Activated T-helper 1 cell treated with anti-CD3 and anti-CD28 coated beads, Interleukin-2, amount 50 U/mL, for 16 hours (primary cell): ENCODE measurements at places on chromosomes 2 and 18.

DNA sequence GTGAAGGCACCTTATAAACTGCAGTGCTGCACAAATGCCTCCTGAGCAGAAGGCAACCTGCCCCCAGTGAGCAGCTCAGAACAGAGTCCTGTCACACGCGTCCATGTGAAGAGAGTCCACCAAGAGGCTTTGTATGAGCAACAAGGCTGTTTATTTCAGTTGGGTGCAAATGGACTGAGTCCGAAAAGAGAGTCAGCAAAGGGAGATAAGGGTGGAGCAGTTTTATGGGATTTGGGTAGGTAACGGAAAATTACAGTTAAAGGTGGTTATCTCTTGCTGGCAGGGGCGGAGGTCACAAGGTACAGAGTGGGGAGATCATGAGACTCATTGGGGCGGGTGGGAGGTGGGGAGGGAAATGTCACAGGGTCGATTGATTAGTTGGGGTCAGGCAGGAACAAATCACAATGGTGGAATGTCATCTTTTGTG, 53.4 kb upstream of the RALBP1 start:
- no peak for DNase-seq

DNA sequence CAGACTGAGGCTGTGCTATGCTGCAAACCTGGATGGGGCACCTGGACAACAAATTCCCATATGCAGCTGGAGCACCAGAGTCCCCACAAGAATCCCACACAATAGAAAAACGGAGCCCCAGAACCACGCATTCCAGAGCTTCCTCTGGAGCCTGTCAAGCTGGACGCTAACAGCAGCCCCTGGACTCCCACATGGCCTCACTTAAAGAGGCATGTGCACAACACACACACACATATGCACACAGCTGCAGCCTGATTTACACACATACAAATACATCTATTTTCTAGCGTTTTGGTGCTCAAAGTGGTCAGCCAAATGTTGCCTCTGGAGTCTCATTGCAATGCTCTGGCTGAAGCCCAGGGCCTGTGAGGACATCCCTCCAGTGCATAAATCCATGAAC, 632.7 kb upstream of the ID2 start:
- no peak for DNase-seq

- no peak for DNase-seq
Measured at GRCh38 chr18:45122506-45122905, 441.8 kb downstream of the SETBP1 start.

- DNase-seq: no peak
Measured at GRCh38 chr18:27411911-27412310, 226.8 kb upstream of the CHST9 start.

GRCh38 chr2:70923378-70924015, 12.2 kb upstream of the ATP6V1B1 start:
- DNase-seq: no peak

DNA sequence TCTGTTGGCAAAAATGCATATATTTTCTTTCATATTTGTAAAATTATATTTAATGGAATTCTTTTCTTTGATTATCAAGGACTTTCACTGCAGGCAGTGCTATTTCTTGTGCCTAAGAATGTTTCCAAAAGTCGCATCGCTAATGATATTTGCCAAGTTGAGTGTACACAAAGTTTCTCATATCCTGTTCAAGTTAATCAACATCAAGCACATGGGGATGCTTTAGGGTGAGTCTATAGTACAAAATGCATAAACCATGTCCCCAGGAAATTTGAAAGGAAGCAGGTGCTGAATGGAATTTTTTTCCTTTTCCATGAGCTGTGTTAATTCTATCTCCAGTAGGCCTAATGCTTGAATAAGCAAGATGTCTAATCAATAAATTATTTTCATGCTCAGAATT, 129.7 kb downstream of the GALNT1 start:
- no peak for DNase-seq

GRCh38 chr2:197174539-197175094, 136.0 kb downstream of the ANKRD44 start:
- DNase-seq: no peak

- DNase-seq: no peak
Measured at GRCh38 chr2:85791704-85792565, 38.1 kb downstream of the ATOH8 start.

- no peak for DNase-seq
Measured at GRCh38 chr2:164621764-164622105, 453 bp upstream of the GRB14 start.

DNA sequence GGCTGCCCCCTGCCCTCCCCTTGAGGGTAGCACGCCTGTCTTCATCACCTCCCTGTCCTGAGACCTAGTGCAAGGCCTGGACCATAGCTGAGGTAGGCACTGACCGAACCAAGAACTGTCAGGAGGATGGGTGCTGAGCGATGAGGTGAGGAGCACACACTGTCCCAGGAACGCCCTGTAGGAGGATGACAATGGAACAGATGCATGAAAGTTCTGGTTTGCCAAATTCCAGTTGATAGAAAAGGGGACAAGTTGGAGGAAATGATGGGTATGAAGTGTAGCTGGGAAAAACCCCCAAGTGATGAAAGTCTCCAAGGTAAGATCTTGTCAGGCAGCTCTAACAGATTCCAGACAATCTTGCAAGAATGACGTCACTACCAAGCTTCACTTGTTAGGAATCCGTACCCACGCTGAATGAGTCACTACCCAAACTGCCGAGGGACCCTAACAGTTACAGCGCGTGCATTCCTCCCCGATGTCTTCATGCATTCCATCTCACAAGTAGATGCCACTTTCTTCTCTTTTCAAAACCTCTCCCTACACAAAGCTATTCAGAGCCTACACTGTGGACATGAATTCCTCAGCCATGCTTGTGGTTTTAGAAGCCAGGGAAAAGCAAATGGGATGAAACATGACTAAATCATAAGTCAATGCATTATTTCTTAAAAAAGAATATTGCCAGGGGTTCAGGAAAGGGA, 27.6 kb downstream of the MRPL33 start:
- no peak for DNase-seq

DNA sequence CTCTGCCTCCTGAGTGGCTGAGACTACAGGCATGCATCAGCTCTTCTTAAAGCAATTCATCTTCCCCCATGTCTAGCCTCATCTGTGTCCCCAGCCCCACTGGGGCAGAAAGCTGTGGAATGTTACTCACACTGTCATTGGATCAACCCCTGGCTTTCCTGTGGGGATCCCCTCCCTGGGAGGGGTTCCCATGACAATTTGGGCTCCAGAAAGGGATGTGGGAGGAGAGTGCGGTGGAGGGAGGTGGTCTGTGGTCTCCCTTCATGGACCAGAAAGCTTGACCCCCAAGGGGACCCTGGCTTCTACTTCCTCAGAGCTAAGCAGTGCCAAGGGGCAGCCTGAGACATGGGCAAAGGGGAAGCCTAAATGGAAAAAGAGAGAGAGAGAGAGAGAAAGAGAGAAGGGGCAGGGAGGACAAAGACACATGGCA, 1.3 kb downstream of the NGEF start:
- no peak for DNase-seq
